ENCODE measurements at places on chromosomes 2 and 18. TPM values are rescaled to one million over a fixed set of nuclear protein-coding genes. Genes with fewer than 3 reads are reported as not detected.

TEKT4 gene
- not detected for polyA plus RNA-seq

GPR75 gene
- not detected for polyA plus RNA-seq

RAX gene
- polyA plus RNA-seq, result not detected

PLA2R1 gene
- polyA plus RNA-seq, result not detected

LDLRAD4 gene
- polyA plus RNA-seq, result 11.3 TPM

RAB10 gene
- polyA plus RNA-seq, result 69.9 TPM

DNA sequence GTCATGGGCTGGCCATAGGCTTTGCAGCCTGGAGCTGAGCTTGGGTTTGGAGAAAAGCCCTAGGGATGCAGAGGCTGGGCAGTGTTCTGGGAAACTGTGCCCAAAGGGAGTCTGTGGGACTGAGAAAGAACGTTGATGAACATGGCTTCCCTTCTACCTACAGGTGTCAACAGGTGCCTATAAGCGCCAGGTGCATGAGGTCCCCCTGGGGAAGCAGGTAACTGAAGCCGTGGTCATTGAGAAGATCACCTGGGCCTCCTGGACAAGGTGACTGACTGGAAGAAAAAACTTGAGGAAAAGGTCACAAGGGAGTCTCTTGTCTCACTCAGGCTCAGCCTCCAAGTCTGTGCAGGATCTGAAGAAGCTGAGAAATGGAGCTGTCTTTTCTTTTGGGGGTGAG is 83.4 kb downstream of the RTN4 start:
- no peak overlapping the region for H3K4me3 ChIP-seq
- no peak overlapping the region for H3K27ac ChIP-seq
- H3K36me3 ChIP-seq, result no peaks in the 10 kb centered on the region
- H3K4me1 ChIP-seq, result peaks cover 88% of the 10 kb centered on the region

DNA sequence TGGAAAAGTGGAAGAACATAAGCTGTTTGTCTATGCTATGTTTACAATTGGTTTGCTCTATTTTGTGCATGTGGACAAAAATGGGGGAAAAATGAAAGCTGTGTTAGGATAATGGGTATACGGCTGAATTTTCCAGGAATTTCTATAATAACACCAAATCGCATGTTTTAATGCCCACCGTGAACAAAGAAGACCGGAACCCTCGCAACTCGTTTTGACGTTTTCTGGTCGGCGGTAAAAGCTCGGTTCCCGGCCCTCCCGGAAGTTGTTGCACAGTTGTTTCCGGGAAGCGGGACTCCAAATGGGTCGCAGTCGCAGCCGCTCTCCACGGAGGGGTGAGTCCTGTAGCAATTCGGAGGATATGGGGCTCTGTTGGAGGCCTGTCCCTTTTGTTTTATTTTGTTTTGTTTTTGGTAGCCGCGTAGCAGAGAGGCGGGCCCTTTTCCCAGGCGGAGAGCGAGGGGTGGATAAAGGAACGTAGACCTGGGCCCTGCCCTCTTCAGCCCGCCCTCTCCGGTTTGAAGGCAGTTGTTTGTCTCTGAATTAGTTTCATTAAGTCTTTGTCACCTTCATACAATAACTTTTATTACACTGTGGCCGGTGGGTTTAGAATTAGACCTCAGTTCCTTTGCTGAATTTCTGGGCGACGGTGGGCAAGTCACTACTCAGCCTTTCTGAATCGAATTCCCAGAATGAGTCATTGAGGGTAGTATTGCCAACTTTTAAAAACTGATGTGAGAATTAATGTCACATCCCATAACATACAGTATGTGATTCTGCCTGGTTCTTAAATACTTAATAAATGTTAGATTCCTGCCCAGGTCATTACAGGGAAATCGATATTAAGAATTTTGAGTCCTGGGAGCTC is at the start of gene SNRNP27:
SNRNP27 (plus strand) TSS at position 273 of the 868 bp plus-strand sequence; CDS start at position 302, 29 bp downstream.
- peak; percentile 78 for DNase-seq
- peak within 1 kb of the TSS; percentile 99 for H3K27ac ChIP-seq
- H3K36me3 ChIP-seq, result peaks cover 13% of the 10 kb centered on the region
- H3K27me3 ChIP-seq, result peaks cover 1% of the 10 kb centered on the region
- H3K4me1 ChIP-seq, result peaks cover 35% of the 10 kb centered on the region
- peak within 1 kb of the TSS; percentile 100 for H3K4me3 ChIP-seq

DNA sequence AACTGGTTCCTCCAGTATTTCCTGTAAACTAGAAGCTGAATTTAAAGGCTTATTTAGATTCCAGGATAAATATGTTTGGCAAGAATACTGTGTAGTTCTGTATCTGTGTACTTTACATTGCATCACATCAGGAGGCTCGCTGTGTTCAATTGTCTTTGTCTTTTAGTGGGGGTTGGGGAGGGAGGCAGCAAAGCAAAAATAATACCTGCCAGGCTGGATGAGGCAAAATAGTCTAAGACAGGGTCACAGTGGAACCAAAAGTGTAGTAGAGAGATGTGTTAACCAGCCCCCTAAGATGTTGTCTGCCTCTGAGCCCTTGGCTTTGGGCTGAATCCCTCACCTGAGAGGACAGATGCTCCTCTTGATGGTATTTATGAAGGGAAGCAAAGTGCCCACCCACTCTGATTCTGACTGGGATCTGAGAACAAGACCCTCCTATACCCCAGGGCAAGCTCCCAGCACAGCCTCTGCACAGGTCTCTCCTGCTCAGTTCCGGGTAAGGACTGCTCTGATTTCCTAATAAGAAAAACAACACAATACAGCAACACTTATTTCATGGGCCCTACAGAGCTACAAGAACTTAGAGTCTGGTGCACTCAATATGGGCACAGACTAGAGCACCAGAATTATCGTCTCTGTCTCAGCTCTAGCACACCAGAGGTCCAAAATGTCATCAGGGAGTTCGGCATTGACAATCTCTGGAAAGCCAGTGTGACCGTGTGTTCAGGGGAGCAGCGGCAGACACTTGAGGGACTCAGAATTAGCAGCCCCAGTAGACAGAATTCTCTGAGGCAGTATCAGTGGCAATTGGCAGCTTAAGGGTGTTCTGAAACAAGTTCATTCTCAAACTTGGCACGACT is 7.2 kb upstream of the AFTPH start:
- H3K4me1 ChIP-seq, result no peaks in the 10 kb centered on the region
- peaks cover 6% of the 10 kb centered on the region for H3K27me3 ChIP-seq
- DNase-seq, result no peak
- H3K36me3 ChIP-seq, result no peaks in the 10 kb centered on the region
- no peak overlapping the region for H3K4me3 ChIP-seq
- no peak overlapping the region for H3K27ac ChIP-seq

DNA sequence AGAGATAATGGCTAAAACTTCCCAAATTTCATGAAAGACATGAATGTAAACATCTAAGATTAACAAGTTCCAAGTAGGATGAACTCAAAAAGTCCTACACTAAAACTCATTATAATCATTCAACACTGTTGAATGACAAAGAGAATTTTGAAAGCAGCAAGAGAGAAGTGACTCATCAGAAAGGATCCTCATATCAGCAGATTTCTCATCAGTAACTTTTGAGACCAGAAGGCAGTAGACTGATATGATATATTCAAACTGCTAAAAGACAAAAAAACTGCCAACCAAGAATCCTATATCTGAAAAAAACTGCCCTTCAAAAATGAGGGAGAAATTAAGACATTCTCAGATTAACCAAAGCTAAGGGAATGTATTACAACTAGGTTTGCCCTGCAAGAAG is 130.6 kb upstream of the OTX1 start:
- no peak for DNase-seq
- no peaks in the 10 kb centered on the region for H3K27me3 ChIP-seq
- no peaks in the 10 kb centered on the region for H3K4me1 ChIP-seq

DNA sequence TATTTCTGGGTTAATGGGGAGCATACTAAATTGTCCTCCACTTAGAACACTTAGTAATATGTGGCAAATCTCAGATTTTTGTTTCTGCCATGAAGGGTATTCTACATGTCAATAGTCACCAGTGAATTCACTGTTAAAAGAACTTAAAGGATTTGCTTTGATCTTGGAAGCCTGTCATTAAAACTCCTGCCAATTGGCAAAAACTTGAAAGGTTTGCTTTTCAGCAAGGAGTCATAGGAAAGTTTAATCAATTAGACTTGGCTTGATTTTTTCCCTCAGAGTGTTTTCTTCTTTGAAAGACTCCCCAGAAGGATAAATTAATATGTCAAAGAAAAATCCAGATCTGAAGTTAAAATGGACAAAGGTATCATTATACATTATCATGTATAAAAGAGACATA is 671.9 kb upstream of the PKDCC start:
- no peak overlapping the region for H3K4me3 ChIP-seq
- H3K27ac ChIP-seq, result no peak overlapping the region
- no peaks in the 10 kb centered on the region for H3K4me1 ChIP-seq
- H3K27me3 ChIP-seq, result peaks cover 2% of the 10 kb centered on the region
- no peak for DNase-seq
- H3K36me3 ChIP-seq, result no peaks in the 10 kb centered on the region

GRCh38 chr18:24875777-24876176 is 415.3 kb downstream of the HRH4 start:
- no peaks in the 10 kb centered on the region for H3K4me1 ChIP-seq
- H3K27me3 ChIP-seq, result no peaks in the 10 kb centered on the region
- no peak for DNase-seq
- no peaks in the 10 kb centered on the region for H3K36me3 ChIP-seq
- H3K27ac ChIP-seq, result no peak overlapping the region
- no peak overlapping the region for H3K4me3 ChIP-seq

Measured in immature natural killer cell (primary cell).